ENCODE measurements at places on chromosomes 12 and 14.

DNA sequence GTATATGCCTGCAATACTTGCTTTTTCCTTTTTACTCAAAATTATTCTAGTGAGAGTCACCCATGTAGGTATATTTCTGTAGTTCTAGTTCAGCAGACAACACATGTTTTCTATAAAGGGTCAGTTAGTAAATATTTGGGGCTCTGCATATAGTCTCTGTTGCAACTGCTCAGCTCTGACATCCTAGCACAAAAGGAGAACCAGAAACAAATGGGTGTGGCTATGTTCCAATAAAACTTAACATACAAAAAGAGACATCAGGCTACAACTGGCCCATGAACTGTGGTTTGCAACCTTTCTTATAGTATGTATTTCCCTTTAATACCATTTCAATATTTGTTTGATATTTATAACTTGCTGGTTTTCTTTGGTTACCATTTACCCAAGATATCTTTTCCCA, 11.9 kb downstream of the NT5DC3 start:
- no peak for DNase-seq

GRCh38 chr14:91252871-91253794, 8.6 kb upstream of the GPR68 start:
- no peak for DNase-seq

DNA sequence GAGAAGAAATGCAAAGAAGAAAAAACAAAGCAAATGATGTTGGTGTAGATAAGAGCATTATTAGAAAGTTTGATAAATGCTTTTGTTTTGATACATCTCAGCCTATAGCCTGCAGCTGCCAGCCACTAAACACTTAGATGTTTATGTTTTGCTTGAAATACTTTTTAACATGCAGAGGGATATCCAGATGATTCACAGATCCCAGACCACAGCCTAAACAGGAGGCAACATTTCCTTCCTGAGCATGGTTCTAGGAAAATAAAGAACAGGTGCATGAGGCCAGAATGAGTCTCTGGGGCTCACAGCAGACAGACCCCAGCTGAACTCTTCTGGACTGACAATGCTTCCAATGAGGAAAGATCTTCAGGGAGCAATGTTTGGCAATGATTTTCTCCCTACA, 103.7 kb upstream of the EEA1 start:
- no peak for DNase-seq

DNA sequence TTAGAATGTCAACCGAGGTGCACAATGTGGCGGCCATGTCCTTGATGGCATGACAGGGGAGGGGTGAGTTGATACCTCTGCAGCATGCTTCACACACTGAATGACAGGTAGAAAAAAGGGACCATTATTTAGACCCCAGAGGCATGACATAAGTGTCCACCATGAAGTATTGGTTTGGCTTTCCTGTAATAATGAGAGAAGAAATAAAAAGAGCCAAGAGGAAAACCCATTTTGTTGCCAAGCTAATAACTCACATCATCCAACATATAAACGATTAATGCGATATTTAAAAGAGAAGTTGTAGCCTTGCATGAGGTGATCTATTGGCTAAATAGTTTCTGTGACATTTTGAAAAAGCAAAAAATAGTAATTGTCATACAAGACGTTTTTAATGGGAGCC, 343.4 kb downstream of the LRIG3 start:
- DNase-seq = no peak

- no peak for DNase-seq
Measured at GRCh38 chr12:111010061-111010460, 89.7 kb upstream of the MYL2 start.

DNA sequence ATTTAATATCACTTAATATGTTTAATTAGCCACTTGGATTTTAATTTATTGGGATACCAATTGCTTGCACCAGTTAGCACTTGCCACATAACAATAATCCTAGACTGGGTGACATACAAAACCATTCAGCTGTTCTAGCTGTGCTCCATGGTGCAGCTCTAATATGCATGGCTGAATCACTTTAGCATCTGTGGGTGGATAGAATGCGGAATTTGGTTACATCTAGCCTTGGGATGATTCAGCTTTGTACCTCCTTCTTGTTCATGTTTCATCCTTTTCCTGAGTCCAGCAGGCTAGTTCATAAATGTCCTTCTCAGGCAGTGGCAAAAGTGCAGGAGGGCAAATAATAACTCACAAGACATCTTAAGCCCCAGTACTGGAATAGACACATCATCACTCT, 1263.0 kb downstream of the LRFN5 start:
- DNase-seq = no peak

- no peak for DNase-seq
Measured at GRCh38 chr12:97487470-97487869, 24.9 kb downstream of the RMST start.

GRCh38 chr14:91282954-91283645, 38.6 kb upstream of the GPR68 start:
- no peak for DNase-seq

- no peak for DNase-seq
Measured at GRCh38 chr12:72276181-72276805, 4.1 kb downstream of the TRHDE start.

DNA sequence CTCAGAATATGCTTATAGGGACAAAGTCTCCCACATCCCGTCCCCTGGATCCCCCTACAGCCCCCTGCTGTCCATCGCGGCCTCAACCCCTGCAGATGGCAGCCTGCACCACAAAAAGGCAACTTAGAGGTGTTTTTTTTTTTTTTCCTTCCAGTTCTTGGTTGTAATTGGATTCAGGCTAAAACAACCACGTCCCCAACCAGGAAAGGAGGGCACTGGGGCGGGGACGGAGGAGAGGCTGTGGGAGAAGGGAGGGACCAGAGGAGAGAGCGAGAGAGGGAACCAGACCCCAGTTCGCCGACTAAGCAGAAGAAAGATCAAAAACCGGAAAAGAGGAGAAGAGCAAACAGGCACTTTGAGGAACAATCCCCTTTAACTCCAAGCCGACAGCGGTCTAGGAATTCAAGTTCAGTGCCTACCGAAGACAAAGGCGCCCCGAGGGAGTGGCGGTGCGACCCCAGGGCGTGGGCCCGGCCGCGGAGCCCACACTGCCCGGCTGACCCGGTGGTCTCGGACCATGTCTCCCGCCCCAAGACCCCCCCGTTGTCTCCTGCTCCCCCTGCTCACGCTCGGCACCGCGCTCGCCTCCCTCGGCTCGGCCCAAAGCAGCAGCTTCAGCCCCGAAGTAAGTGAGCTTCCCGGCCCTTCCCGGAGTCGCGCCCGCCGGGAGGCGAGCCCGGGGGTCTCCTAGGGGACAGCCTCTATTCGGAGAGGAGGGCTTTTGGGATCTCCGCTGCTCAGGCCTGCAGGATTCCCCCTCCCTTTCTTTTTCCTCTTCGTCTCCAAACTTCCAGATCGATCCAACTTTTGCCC, at the start of gene MMP14:
MMP14 (plus strand) TSS at position 285 of the 813 bp plus-strand sequence; CDS start at position 518, 233 bp downstream.
- peak; percentile 44 for DNase-seq

DNA sequence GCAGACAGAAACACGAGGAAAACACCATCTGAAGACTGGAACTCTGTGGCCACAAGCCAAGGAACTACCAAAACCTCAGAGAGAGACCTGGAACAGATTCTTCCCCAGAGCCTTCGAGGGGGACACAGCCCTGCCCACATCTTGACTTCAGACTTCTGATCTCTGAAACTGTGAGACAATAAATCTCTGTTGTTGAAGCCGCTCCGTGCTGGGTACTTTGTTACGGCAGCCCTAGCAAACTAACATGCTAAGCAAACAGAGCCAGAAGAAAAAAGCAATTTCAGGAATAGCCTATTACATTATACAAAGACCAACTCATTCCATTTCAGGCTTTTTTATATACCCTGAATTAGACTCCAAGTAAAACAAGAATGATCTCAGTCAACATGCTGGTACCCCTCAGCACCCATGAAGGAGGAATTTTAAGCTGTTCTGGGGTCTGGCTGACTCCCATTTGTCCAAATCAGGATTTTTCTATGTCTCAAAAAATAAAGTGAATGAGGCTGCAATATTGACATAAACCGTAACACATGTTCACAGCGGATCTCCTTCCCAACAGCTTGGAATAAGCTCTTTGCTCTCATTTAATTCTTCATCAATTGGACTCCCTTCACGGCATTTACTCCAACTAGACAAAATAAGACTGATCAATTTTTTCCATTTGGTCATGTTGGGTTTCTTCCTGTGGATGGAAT, 190.1 kb downstream of the FOXN3 start:
- no peak for DNase-seq

All from RCC 7860 (cell line).